ENCODE measurements at places on chromosomes 12 and 14. TPM values are rescaled to one million over a fixed set of nuclear protein-coding genes. Genes with fewer than 3 reads are reported as not detected.

The TEP1 gene
- total RNA-seq = 120 TPM

The CCDC175 gene
- total RNA-seq = not detected

The RILPL1 gene
- 0.67 TPM for total RNA-seq

The ASIC1 gene
- total RNA-seq = not detected

The FIGNL2 gene
- 0.39 TPM for total RNA-seq
